ENCODE measurements at places on chromosomes 2 and 18.
A peak's percentile ranks its signal among the peaks of the same experiment; 100 is the strongest.

- DNase-seq: peak; percentile 91
These were observed at the start of gene PKDCC for GRCh38 chr2:42047488-42048298. Gene PKDCC (plus strand): TSS chr2:42048021. CDS start chr2:42048200, 179 bp downstream.

DNA sequence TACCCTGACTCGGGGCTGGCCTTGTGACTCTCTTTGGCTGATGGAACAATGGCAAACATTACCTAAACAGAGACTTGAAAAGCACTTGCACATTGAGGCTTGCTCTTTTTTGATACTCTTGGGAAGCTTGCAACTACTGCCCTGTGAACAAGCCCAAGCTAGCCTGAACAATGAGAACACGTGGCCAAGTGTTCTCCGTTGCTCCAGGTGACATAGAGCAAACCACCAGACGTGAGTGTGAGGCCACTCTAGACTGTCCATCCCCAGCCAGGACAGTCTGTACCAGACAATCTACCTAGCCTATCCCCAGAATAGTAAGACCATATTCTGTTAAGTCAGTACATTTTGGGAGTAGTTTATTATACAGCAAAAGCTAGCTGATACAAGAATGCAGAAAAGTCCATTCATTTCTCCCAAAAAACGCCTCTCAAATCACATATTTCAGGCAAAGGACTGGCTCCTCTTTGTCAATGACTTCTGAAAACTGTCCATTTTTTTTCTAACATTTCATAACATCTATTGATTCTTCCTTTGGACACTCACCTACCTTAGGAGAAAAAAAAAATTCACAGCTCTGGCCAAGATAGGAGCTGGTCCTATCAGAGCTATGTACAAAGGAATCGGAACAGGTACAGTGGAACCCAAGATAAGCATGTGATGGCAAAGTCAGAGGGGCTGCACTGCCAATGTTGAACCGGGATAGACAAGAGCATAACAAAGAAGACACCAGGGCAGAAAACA, 142.1 kb upstream of the PKDCC start:
- no peak for DNase-seq

DNA sequence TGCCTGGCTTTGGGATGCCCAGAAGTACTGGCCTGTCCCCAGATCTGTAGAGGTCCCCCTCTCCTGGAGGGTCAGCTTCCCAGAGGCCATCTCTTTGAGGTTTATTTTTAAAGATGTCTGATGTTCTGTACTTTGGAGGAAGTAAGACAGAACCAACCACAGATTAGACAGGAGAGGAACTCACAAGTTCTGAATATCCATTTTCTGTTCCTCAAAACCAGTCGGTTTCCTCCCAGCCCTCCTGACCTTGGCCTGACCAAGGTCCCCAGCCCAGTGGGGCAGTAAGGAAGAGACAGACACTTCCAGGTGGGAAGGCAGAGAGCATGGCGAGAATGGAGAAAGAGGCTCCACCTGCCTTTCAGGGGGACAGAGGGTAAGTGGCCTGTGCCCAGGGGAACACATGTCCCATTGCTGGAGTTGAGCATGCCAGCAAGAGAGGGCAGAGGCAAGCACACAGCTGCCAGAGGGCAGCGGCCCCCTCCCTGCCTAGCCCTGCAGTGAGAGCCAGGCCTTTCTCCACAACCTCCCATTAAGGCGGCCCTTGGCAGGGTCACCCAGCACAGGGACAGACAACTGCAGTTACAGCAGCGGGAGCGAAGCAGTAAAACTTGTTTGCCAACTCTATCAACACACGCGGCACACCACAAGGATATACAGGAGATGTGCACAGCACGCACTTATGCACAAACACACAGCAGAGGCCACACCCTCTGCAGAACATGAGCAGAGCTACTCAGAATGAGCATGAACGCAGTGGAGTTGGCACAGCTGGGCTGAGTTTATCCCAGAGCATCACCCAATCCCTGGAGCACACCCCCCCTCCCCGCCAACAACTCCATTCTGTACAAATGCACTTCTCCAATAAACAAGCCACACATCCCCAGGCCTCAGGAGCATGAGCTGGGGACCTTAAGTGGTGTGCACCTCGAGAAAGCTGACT, 18.5 kb upstream of the SEMA4C start:
- DNase-seq: peak; percentile 66

DNA sequence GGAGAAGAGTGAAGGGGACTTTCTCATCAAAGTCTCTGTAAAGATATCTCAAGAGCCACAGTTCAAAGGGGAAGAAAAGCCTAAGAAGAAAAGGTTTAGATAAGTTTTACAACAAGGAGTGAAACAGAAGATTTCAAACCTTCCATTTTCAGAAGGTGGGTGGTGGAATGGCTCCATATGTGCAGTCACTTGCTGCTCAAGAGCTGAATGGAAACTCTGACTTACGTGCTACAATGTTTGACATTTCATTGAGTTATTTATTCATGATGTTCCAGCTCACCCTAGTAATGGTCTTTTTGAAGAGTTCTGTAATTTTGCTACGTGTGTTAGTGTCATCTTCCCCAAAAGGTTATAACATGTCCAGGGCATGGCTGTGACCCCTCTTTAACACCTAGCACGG, 21.7 kb downstream of the LCT start:
- no peak for DNase-seq

- no peak for DNase-seq
These were observed 360.7 kb downstream of the ZEB2 start for GRCh38 chr2:144159240-144159639.

DNA sequence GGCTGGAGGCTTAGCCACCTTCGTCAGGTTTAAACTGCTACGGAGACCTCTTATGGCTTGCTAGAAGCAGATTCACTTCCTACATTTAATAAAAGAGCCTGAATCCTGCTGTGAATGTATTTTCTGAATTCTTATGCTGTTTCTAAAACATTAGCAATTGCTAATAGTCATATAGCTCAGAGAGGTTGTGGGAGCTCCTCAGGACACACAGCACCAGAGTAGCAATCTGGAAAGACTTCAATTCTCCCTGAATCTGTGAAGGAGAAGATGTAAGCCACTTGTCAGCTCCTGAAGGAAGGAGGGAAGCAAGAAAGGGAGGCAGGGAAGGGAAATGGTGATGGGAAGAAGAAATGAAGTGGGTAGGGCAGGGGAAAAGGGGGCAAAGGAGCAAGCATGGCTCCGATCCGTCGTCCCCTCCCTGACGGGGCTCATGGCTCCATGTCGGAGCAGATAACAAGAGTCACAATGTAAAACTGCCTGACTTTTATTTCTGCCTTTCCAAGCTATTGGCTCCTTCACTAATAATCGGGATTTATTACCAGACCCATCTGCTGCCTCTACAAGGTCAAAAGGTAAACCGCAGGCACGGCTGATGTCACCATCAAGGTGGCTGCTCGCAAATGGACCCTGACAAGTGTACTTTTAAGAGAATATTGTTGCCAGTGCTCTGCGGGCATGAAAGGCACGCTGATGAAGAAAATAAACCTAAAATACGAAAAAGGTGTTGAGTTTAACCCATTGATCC, 656.0 kb upstream of the SALL3 start:
- DNase-seq: no peak

GRCh38 chr18:53991202-53991601, 233.3 kb downstream of the MBD2 start:
- DNase-seq: no peak

DNA sequence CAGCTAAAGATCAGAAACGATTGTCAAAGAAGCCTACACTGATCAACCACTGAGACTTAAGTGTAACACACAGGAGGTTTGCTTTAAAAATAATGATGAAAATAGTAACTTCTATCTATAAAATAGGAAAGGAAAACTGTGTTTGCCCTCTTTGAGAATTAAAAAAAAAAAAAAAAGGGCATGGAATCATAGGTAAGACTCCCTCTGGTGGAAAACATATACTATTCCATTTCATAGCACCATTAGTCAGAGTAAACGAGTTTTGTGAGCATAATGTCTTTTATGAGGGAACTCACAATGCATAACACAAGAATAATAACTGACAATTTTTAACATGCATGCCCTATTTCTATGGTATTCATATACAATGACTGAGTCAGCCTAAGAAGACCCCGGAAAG, 36.3 kb downstream of the SLC35F5 start:
- no peak for DNase-seq

- DNase-seq: no peak
These were observed 418.8 kb downstream of the SUCLG1 start for GRCh38 chr2:84040281-84040680.

DNA sequence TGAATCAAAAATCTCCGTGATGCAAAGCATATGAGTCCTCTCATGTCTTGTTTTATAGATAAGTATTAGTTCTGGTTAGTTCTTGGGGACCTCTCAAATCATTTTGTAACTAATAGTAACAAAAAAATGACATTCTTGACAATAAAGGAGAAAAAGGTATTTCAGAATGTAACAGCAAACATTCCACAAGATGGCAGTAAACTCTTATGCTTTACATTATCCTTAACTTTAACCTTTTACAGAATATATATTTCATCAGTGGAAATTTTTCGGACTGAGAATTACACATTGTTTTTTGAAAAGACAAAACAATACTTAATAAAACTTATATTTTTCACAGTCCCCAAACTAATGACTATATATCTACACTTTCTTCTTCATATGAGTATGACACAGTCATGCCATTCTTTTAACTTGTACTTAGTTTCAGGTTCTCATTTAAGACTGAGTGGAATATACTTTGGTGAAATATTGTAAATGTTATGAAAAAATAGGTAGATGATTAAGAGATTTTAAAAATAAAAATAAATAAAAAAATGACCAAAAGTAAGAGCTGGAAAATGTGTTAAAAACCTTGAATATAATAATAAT, 142.9 kb upstream of the NXPH2 start:
- DNase-seq: no peak
